ENCODE measurements at places on chromosomes 16 and 17.

DNA sequence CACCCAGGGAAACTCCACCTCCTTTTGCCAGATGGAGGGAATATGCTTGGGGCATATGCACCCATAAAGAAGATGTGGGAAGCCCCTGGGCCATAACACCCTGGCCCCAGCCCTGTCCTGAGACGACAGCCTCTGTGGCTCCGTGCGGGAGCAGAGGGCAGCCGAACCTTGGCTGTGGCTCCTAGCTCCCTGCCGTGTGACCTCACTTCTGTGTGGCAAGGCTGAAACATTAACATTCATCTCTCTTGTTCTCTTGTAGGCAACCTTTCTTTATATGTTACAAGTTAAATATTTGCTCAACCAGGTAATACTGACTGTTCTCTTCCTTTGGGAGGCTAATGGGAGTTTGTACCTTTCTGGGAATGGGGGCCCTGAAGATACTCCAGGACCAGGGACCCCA, 17.5 kb downstream of the SLC47A1 start:
- no peak for DNase-seq

DNA sequence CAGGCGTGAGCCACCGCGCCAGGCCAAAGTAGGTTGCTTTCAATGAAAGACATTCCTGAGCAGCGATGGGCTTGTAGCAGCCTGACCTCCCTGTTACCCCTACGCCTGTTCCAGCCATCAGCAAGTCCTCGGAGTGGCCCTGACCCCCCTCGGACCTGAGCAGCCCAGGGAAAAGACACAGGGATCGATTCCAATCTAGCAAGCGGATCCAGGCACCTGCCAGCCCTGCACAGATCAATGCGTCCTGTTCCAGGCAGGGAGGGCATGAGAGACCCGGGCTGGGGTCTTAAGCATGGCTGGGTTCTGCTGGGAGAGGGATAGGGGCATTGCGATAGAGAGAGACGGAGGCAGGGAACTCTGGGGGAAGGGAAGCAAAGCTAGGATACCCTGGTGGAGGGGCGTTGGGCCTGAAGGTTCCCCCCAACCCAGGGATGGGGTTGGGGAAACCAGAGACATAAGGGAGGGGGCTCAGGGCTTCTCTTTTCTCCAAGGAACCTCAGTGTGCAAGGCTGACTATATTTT, 21.9 kb downstream of the SRCIN1 start:
- no peak for DNase-seq

- no peak for DNase-seq
Measured at GRCh38 chr17:9916108-9916507, 11.0 kb upstream of the RCVRN start.

GRCh38 chr16:27434141-27435051, 32.4 kb downstream of the IL21R start:
- DNase-seq: no peak

- no peak for DNase-seq
Measured at GRCh38 chr16:9438991-9439390, 347.5 kb downstream of the HAPSTR1 start.

- DNase-seq: no peak
Measured at GRCh38 chr17:82053130-82053529, 1.4 kb downstream of the GPS1 start.

DNA sequence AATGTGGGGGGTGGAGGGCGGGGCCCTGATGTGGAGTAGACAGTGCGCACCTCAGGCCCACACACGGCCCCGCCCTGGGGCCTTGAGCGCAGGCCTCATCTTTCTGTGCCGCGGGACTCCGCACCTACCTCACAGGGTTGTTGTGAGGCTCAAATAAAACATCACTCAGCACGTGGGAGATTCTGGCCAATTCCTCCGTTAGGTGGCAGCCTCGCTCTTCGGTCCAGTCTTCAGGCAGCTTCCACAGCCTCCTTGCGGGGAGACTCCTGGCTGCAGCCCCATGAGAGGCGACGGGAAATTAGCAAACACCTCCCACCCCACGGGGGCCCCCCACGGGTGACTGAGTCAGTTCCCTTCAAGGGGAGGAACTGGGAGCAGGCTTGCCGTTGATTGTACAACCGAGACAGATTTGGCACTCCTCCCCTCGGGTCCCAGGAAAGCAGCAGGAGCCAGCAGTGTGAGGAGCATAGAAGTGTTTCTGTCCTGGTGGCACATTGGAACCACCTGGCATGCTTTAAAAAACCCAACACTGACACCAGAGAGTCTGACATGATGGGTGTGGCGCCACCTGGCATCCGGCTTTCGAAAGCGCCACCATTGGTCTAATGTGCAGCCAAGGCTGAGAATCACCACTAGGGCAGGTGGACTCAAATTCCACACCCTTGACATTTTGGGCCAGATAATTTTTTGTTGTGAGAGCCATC, 7.6 kb downstream of the MRM1 start:
- DNase-seq: no peak

DNA sequence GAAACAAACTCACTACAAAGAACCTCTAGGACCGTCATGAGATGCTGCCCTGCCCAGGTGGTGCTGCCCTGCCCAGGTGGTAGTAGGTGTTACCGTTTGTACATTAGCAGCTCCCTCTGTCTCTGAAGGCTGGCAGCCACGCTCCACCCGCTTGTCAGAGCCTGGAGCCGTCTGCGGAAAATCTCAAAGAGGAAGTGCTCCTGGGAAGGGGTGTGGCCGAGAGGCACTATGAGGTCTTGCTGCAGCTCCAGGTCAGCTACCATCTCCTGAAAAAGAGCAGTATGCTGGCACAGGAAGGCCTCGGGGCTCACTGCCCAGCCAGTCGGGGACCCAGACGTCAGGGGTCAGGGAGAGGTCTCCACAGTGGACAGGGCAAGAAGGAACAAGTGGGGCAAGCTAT, 28.3 kb downstream of the ZNF276 start:
- DNase-seq: no peak

DNA sequence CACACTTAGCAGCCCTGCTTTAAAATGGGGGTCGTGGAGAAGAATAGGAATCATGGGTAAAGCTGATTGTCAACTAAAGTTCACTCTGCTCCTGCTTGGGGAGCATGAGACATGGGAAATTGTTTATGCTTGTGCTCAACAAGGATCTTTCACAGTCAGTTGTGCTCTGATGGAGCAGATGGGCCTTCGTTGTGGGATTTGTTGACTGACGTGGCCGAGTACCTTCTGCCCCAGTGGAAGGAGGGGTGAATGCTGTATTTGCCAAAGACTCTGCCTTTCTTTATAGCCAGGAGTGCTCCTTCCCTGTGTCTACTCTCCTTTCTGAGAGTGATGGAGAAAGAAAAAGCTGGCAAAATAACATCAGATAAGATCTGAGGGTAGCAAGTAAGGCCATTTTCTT, 11.4 kb downstream of the ARSG start:
- DNase-seq: no peak

Measured in esophagus squamous epithelium (tissue), 5 donors.